ENCODE measurements at places on chromosomes 1 and 21.

DNA sequence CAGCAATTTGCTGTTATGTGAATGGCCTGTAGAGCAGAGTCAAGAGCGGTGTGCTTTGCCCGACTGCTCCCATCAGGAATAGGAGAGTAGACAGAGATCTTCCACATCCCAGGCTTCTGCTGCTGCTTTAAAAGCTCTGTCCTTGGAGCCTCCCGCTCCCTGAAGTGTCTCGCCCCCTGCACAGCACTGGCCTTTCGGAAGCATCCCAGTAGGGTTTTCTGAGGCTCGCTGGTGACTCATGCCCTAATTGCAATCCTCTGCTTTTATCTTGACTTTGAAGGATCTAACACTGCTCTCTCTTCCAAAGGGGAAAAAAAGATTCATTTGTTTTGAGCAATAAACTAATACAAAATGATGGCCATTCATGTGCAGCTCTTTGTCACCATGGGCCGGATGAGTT is 13.3 kb upstream of the CD101 start:
- DNase-seq, result no peak

DNA sequence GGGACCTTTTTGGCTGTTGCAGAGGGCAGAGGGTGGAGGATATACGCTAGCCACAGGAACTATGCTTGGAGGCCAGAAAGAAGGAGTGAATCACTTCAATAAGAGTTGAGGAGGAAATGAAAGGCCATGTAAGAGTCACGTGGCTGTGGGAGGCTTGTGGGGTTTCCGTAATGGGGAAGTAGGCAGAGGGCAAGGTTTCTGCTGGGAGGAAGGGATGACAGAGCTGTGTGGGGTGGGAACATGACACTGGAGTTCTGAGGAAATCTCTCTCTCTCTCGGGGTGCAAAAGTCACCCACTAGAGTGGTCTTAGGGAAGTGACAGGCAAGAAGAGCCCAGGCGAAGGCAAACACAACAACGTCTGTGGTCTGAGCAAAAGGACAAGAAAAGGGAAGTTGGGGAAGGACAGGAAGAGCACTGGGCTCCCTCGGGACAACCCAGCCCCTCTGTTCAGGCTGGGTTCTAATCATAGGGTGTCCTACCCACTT is 3.9 kb upstream of the CD1C start:
- peak; percentile 4 for DNase-seq

- DNase-seq, result no peak
These were observed 89.2 kb upstream of the SLFNL1 start for GRCh38 chr1:41110736-41111135.

DNA sequence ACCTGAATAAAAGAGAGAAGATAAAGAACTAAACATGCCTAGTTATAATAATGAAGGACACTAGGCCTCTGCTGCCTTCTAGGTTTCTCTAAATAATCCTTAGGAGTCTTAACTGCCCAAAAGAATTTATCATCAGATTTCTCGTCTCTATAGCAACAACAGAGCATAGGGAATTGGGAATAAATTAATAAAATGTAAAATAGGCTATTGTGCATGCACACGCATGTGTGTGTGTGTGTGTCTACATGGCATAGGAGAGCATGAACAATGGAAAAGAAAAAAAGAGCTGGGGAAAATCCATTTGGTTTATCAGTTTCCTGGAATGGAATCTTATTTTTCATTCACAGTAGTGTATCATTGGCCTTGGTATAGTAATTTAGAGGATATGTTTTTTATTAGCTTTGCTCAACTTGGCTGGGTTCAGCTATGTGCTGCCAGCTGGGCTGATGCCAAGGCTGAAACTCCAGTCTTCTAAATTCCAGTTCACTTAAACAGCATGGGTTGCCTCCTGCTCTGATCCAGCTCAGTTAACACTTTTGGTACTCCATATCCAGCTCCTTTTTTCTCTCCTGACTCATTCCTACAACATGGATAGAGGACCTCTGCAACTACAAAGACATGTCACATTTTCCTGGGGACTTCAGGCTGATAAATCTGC is 80.6 kb upstream of the SLFNL1 start:
- peak; percentile 32 for DNase-seq

GRCh38 chr1:60130703-60131102 is 57.1 kb upstream of the C1orf87 start:
- DNase-seq, result no peak

- DNase-seq, result no peak
These were observed 20.9 kb upstream of the AGL start for GRCh38 chr1:99829269-99829668.

GRCh38 chr1:167095368-167095767 is 1.5 kb downstream of the STYXL2 start:
- no peak for DNase-seq

DNA sequence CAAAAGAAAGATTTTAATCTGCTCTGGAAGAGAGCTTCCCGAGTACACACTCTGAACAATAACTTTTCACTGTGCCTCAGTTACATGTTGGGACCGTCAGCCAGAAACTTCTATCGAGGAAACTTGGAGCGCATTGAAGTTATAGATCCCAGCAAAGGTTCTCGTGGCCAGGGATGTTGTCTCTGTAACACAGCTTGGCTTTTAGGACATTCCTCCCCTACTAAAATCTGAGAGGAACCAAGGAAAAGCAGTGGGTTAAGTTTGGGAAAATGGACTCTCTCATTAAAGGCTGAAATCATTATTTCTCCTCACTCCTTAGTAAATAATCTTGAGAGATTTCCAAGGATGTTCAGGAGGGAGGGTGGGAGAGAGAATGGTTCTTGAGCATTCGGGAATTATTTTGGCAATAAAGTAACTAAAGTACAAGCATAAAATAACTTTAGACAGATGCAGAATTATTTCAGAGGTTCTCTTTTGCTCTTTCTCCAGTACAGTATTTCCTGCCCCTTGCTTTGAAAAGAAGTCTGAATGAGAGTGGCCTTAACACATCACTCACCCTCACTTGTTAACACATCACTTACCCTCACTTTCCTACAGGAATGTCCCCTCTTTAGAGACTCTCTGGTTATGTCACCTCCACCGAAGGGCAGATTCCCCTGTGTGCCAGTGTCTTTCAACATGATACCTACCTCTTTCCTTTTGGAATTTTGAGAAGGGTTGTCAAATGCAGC is 1.8 kb upstream of the NFIA start:
- no peak for DNase-seq

- no peak for DNase-seq
These were observed 4.7 kb upstream of the TINAGL1 start for GRCh38 chr1:31571340-31572295.

- DNase-seq, result no peak
These were observed 977 bp downstream of the PRPF3 start for GRCh38 chr1:150322310-150322709.

DNA sequence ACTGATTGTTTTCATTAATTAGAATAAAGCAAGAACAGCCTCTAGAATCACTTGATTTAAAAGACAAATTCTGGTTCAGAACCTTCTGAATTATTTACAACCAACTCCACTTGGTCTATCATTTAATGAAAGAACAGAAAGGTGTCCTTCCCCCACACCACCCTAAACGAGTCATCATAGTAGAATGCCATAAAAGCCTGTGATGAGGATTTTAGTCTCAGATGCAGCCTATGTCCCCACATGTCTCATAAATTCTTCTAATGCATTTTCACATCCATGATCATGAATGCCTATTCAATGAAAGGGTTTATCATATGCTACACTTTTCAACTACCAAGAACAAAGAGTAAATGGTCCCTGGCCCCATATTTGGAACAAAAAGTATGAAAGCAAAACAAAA is 508.1 kb downstream of the DPYD start:
- DNase-seq, result no peak

- no peak for DNase-seq
These were observed 164.8 kb downstream of the USP25 start for GRCh38 chr21:15894596-15894995.

GRCh38 chr1:56506951-56507491 is 72.3 kb downstream of the PLPP3 start:
- no peak for DNase-seq
